COLO829 (cell line): ENCODE measurements at places on chromosomes 7 and 10.

GRCh38 chr7:113608782-113609181 is 310.0 kb downstream of the PPP1R3A start:
- DNase-seq: no peak

- no peak for DNase-seq
Measured at GRCh38 chr7:108290459-108291151, 160.4 kb upstream of the LAMB4 start.

DNA sequence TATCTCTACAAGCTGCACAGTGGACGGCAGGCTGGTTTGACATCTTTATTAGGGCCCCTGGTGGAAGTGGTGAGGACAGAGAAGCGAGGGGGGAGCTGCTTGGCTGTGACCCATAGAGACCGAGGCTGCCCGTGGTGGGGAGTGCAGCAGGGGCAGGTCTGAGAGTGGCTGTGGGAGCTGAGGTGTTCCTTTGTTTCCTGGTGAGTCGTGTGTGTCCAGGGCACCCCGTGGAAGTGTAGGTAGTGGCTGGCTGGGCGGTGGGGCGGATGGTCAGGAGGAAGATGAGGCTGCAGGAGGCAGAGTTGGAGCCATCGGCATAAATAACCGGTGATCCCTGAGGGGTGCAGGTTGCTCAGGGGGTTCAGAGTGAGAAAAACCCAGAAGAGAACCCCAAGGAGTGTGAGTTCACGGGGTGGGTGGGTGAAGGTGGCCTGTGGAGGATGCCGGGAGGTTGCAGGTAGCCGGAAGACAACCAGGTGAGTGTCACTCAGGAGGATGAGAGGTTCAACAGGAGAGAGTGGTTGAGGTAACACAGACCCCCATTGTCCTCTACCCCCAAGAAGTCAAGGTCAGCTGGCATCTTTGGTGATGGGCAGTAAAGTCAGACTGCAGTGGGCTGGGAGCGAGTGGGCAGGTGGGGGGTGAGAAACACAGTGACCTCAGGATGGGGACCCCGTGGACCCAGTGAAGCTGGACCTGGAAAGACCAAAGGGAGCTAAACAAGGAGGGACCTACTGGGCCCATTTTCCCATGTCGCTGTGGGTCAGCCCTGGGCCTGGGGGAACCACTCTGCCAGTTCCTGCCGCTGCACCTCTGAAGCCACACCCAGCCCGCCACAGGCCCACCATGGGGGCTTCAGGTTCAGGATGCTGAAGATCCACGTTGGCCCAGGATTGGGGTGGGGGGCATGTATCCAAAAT is 7.8 kb downstream of the ATP6V0E2 start:
- no peak for DNase-seq

DNA sequence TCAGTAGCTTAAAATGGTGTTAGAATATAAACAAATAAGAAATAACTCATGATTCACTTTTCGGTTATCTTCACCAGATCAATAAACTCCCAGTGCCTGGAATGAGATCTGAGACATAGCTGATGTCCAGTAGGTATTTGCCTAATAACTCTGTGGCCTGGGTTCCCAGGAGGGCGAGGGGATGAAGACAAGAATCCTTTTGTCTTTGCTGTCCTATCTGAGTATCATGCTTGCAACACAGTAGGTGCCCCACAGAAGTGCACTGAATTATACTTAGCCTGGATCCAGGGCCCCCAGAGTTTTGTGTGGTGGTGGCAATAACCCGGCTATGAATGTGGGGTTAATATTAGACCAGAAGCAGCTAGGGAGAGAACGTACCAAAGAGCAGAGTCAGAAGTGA is 350.1 kb upstream of the AOAH start:
- DNase-seq: no peak

- DNase-seq: no peak
Measured at GRCh38 chr7:117619681-117620080, 139.9 kb downstream of the CFTR start.

DNA sequence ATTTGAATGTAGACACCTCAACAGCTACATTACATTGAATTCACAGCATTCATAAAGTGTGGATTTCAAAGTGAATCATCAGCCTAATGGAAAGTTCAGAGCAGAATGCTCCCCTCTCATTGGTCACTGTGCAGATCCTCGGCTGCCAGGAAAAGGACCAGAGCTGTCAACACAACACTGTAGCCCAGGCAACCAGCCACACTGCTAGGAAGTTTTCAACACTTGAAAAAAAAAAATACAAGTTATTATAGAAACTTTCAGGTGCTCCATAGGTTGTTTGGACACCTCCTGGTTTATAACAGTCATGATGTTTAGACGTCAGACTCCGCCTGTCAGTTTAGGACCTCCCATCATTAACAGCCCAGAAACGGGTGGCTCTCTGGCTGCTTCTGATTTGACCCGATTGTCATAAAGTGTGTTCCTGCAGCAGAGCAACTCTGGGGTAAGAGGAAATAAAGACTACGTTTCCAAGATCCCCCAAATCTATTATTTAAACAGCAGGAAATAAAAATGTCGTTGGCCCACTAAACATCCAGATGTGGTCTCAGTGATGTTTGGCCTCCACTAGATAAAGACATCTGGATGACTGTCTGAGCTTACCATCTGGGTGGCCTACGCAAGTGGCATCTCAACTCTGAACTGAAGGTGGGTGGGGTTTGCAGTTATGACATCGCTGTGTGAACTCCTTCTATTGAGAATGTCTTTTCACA is 117.4 kb downstream of the CABCOCO1 start:
- DNase-seq: peak; percentile 2

DNA sequence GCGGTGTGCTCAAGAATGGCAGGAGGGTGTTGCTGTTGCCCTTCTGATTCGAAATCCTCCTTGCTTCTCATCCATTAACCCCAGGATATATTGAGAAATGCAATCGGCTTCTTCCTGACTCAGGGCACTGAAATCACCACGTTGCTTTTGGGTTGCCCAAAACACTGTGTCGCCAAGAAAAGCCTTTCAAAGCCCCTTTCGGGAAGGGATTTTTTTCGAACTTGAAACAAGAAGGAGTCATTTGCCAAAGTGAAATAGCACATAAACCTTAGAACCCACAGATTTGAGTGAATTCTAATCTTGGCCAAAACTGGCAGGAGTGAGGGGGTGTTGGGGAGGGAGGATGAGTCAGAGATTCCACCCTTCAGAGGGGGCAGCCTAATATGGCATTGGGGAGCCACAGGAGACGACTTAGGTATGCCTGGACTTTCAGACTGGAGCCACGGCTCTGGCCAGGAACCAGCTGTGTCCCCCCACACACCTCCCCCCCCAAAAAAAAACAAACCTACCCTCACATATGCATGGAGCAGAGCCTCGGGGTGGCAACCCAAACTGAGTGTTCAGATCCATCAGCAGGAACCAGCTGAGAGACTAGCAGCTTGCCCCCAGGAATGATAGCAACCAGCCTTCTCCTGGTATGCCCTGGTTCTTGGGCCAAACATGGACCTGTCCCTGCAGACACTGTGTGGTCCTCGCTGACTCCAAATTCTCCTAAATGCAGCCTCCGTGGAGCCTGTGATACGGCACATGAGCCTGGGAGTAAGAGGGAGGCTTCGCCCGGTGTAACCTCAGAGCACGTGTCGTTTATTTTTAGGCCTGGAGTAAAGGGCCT is 138.4 kb downstream of the FGFR2 start:
- DNase-seq: no peak

DNA sequence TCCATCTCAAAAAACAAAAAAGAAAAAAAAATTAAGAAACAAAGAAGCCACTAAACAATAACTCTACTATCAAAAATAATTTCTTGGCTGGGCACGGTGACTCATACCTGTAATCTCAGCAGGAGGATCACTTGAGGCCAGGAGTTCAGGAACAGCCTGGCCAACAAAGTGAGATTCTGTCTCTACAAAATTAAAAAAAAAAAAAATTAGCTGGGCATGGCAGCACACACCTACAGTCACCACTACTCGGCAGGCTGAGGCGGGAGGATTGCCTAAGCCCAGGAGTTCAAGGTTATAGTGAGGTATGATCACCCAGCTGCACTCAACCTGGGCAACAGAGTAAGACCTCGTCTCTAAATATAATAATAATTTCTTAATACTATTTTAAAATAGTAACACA is 69.0 kb downstream of the PARD3 start:
- no peak for DNase-seq

- DNase-seq: no peak
Measured at GRCh38 chr7:44587843-44588711, 6.0 kb upstream of the TMED4 start.

GRCh38 chr10:117619223-117619622 is 76.7 kb downstream of the EMX2 start:
- no peak for DNase-seq

- DNase-seq: no peak
Measured at GRCh38 chr7:81887098-81888090, 117.5 kb upstream of the HGF start.

- no peak for DNase-seq
Measured at GRCh38 chr7:116772926-116773749, 89.2 kb upstream of the CAPZA2 start.

DNA sequence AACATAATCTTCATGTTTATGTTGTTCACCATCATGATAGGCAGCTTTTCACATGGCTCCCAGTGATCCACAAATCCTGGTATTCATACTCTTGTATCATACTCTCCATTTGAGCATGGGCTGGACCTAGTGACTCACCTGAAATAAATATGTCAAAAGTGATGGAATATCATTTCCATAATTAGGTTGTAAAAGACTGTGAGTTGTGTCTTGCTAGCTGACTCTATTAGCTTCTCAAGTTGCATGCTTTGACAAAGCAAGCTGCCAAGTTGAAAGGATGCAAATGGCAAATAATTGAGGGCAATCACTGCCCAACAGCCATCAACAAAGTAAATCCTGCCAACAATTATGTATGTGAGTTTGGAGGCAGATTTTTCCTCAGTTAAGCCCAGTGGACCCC is 300.4 kb downstream of the AHR start:
- no peak for DNase-seq

DNA sequence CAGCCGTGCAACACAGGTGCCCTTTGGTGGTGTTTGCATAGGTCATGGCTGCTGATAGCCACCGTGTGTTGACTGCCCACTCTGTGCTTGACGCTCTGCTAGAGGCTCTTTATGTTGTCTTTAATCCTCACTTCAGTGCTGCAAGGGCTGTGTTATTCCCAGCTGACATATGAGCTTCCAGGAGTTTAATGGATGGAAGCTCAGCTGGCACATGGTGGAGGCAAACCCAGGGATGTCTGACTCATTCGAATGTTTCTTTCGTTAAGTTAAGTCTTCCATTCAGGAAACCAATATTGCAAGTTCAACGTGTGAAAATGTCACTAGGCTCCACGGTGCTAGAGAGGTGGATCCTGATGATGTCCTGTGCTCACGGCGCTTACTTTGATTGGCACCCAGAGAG is 378.4 kb downstream of the DPP6 start:
- DNase-seq: no peak

DNA sequence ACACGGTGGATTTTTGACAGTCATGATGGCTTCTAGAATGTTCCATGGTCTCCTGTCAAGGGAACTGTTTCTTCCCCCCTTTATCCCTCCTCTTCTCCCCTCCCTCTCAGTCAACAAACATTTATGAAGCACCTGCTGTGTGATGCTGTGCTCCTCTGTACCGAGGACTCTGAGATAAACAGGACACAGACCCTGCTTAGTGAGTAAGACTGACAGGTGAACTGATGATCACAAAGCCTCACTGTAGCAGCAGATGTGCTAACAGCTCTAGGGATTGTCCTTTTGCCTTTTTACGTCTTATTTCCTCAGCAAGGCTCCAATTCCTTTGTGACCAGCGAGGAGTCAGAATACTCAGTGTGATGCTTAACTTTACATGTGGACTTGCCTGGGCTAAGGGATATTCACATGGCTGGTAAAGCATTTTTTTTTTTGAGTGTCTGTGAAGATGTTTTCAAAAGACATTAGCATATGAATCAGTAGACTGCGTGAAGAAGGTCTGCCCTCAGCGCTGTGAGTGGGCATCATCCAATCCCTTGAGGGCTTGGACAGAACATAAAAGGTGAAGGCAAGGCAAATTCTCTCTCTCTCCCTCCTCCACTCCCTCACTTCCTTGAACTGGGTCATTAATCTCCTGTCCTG is 170.1 kb downstream of the ADRA2A start:
- DNase-seq: no peak

DNA sequence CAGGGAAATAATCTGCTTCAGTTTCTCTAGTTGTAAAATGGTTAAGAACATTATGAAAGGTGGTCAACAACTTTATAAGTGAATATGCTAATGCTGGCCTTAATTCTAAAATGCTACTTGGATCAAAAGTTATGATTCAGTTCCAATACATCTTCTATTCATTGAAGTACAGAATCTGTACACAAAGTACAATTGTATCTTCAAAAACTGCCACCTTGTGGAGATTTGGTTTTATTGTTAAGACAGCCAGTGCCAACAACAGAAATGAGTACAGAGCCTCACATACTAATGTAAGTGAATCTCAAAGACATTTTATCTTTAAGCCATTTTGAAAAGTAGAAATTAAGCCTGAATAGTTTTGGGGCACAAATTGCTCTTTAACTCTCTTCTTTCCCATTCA is 194.0 kb downstream of the CFTR start:
- DNase-seq: peak; percentile 31

GRCh38 chr10:131580674-131581073 is 269.2 kb upstream of the TCERG1L start:
- DNase-seq: no peak

GRCh38 chr7:65820287-65820950 is 52.5 kb upstream of the VKORC1L1 start:
- DNase-seq: no peak

- no peak for DNase-seq
Measured at GRCh38 chr7:141042222-141043193, 27.8 kb upstream of the MRPS33 start.

- DNase-seq: no peak
Measured at GRCh38 chr7:158273138-158273651, 314.4 kb downstream of the PTPRN2 start.

- DNase-seq: no peak
Measured at GRCh38 chr7:91683823-91684222, 196.7 kb downstream of the MTERF1 start.

DNA sequence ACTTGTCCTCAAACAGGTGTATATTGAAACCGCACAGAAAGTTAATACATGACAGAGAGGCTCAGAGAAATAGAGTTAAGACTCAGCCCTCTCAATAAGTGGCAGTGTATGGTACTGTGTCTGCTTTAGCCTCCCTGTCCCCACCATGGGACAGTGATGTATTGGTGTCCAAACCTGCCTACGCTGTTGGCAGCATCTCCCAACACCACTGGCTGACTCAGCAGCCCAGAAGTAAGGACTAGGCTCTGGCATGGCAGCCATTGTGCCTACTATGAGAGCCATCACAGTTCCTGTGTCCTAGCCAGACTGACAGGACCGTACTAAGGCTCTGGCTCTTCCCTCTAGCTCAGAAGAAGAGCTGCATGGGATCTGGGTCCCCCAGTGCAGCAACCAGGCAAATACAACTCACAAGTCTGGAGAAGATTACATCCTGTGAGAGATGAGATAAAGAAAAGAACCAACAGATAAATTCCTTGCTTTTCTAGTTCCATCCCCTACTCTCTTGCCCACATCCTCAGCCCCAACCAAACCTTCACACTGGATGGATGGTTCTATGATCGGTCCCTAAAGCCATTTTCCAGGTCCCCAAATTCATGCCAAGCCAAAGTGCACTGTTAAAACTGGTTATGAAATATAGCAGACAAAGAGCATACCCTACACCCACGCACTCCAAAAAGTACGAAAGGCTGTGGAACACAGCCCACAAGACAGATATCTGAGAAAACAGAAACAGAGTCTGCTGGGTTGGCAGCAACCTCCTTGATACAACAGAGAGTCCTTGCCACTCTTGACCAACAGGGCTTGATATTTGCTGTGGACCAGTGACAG is 44.1 kb upstream of the DMTF1 start:
- no peak for DNase-seq

- no peak for DNase-seq
Measured at GRCh38 chr10:78455811-78456210, 422.1 kb downstream of the RPS24 start.
